ENCODE measurements at places on chromosomes 11 and 22. TPM values are rescaled to one million over a fixed set of nuclear protein-coding genes. Genes with fewer than 3 reads are reported as not detected.

SOX6 gene
- 2.1 TPM for total RNA-seq

PRR5 gene
- 45.8 TPM for total RNA-seq

FGF4 gene
- not detected for total RNA-seq

SHANK2 gene
- total RNA-seq: 38.1 TPM

CNGA4 gene
- total RNA-seq: 0.12 TPM

FJX1 gene
- 0.32 TPM for total RNA-seq

OR56A1 gene
- not detected for total RNA-seq

MUC15 gene
- not detected for total RNA-seq

BARX2 gene
- total RNA-seq: 23.9 TPM

CD3G gene
- total RNA-seq: 1.6 TPM

TRPM5 gene
- 1.3 TPM for total RNA-seq

All from colonic mucosa (tissue), 4 donors.